ENCODE measurements at places on chromosomes 5 and 9.
A peak's percentile ranks its signal among the peaks of the same experiment; 100 is the strongest.

- H3K4me1 ChIP-seq = peaks cover 3% of the 10 kb centered on the region
- no peaks in the 10 kb centered on the region for H3K27me3 ChIP-seq
- no peak for DNase-seq
- H3K36me3 ChIP-seq = no peaks in the 10 kb centered on the region
Measured at GRCh38 chr5:10591966-10592365, 28.1 kb downstream of the ANKRD33B start.

DNA sequence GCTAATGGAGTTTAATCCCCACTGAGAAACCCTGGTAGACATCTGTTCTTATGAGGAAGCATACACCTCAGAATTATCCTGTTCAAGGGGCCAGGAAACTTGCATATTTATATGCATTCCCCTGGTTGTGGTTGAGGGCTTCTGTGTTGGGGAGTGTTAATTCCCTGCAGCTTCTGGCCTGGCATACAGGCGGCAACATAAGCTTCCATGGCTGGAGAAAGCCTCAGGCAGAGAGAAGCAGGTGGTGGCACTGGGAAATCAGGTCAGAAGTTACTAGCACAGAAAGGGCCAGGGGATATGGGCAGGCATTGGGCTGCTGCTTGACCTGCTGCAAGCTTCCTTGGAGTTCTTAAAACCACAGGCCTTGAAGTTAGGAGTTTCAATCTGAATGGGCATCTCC lies 166.1 kb upstream of the SEMA6A start:
- no peak overlapping the region for H3K4me3 ChIP-seq
- H3K36me3 ChIP-seq = no peaks in the 10 kb centered on the region
- DNase-seq = no peak
- H3K4me1 ChIP-seq = peaks cover 6% of the 10 kb centered on the region

DNA sequence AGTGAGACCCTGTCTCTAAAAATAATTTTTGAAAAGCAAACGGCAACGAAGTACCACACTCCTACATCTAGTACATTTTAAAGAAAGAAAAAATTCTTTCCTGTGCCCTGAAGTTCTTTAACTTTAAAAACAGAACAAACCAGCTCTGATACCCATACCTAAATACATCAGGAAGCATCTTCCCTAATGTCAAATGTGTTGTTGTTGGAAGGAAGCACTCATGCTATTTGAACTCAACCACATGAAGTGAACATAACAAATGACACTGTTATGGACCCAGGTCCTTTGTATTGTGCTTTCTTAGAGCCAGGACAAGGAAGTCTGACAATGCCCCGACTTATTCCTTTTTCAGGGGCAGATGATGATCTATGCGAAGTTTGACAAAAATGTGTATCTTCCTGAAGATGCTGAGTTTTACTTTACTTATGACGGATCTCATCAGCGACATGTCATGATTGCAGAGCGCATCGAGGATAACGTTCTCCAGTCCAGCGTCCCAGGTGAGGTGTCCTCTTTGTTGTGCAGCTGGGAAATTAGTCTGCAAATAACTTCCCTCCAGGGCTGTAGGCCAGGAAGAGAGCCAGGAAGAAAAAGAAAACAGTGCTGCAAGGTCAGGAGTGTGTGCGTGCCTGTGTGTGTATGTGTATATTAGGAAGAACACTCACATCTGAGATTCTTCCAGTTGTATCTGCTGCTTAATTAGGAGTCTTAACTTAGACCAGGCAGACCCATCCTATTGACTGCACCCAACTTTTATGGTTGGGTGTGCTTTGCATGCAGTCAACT lies 123.7 kb downstream of the ARHGEF28 start:
- H3K27me3 ChIP-seq = no peaks in the 10 kb centered on the region
- no peak overlapping the region for H3K4me3 ChIP-seq
- DNase-seq = no peak
- no peaks in the 10 kb centered on the region for H3K4me1 ChIP-seq
- H3K36me3 ChIP-seq = no peaks in the 10 kb centered on the region
- H3K27ac ChIP-seq = peak overlapping the region; percentile 0

- H3K27me3 ChIP-seq = no peaks in the 10 kb centered on the region
- no peak overlapping the region for H3K27ac ChIP-seq
- no peak for DNase-seq
- no peaks in the 10 kb centered on the region for H3K4me1 ChIP-seq
- H3K4me3 ChIP-seq = no peak overlapping the region
Measured at GRCh38 chr9:2055203-2055658, 40.1 kb downstream of the SMARCA2 start.

DNA sequence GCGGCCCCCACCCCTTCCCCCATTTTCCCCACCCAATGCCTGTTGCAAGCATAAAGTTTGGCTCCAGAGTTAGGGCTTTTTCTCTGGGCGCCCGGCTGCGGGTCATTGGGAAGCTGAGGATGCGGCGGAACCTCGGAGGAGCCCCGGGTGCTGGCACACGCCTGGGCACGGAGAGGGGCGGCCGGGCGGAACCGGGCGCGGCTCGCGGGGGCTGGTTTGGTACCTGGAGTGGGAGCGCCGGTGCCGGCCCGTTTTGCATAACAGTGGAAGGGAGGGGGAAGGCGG lies 1.2 kb downstream of the PPARGC1B start:
- H3K27ac ChIP-seq = peak overlapping the region; percentile 77
- H3K4me1 ChIP-seq = no peaks in the 10 kb centered on the region
- no peaks in the 10 kb centered on the region for H3K36me3 ChIP-seq
- DNase-seq = no peak

DNA sequence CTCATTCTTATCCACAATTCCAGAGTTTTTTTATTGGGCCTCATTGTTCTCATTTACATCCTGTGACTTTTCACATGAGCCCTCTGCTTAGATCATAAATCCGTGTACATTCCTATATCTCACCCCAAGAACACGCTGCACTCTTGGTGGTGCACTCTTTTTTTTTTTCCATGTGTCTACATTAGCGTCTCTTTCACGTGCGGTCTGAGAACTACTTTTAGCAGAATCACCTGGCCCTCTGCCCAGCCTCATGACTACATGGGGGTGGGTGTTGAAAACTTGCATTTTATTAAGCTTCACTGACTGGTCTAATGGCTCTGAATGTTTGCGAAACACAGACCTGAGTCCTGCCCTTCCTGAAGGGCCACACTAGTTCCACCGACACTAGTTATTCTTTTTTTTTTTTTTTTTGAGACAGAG lies 18.6 kb downstream of the C9orf57 start:
- H3K27me3 ChIP-seq = no peaks in the 10 kb centered on the region
- peak overlapping the region; percentile 48 for H3K27ac ChIP-seq
- no peak overlapping the region for H3K4me3 ChIP-seq
- H3K36me3 ChIP-seq = no peaks in the 10 kb centered on the region
- DNase-seq = peak; percentile 56

DNA sequence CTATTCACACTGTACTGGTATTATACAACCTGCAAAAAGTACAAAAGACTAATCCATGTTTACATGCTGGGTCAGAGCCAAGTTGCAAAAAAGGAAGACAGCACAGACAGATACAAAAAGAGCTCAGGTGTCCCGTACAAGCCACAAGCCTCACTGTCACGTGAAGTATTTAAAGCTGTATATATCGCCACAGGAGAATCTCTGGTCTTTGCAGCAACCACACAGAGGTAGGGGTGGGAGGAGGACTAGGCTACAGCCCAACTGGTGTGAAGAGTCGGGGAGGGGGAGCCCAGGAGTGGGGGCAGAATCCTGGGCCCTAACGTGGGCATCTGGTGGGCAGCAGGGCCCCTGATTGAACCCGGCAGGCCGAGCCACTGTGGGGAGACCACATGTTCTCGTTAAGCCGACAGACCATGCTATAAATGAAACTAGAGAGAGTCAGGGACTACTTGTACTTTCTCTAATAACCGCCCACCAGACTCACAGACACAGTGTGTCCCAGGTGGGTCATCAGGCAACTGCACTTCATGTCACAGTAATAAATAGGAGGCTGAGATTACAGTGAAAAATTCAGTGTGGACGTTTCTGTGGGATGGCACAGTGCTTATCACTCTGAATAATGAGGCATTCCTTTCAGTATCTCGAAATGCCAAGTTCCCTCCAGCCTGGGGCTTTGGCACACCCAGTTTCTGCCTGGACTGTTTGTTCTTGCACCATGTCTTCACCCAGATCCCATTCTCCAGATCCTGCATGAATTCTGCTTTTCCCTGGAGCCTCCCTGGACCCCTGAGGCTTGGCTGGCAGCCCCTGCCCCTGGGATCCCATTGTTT lies 79.3 kb upstream of the SH3PXD2B start:
- H3K4me1 ChIP-seq = no peaks in the 10 kb centered on the region
- no peak overlapping the region for H3K27ac ChIP-seq
- no peaks in the 10 kb centered on the region for H3K36me3 ChIP-seq
- no peaks in the 10 kb centered on the region for H3K27me3 ChIP-seq
- no peak for DNase-seq

- no peak for DNase-seq
- no peak overlapping the region for H3K27ac ChIP-seq
- no peak overlapping the region for H3K4me3 ChIP-seq
- no peaks in the 10 kb centered on the region for H3K27me3 ChIP-seq
Measured at GRCh38 chr9:136995362-136995761, 1.0 kb downstream of the CLIC3 start.

- no peak overlapping the region for H3K27ac ChIP-seq
- H3K4me3 ChIP-seq = no peak overlapping the region
- H3K27me3 ChIP-seq = no peaks in the 10 kb centered on the region
Measured at GRCh38 chr9:125409217-125409636, 147.6 kb downstream of the GAPVD1 start.

DNA sequence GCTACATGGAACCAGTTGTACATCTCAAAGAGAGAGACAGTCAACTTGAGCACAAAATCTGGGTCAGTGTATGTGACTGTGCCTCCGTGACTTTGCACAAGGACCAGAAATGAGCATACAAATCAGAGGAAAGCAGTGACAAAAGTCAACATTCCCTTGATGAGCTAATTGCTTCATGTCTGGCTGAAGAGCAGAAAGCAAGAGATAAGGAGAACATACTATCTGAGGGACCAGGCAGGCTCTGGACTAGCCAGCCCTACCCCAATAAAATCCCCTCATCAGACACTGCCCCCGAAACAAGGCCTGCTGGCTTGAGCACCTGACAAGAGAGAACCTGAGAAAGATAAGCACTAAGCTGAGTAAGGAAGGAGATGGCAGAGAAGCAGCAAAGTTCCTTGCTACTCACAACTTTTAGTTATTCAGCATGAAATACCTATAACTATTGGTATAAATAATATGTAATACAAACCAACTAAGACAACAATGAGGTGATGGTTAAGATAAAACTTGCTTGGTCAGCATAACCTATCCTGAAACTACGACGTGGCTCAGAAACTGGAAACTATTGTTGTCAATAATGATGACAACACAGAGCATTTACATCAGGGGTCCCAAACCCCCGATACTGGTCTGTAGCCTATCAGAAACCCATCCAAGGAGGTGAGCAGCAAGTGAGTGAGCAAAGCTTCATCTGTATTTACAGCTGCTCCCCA lies 9.5 kb downstream of the SIL1 start:
- H3K27ac ChIP-seq = no peak overlapping the region
- H3K36me3 ChIP-seq = no peaks in the 10 kb centered on the region
- no peaks in the 10 kb centered on the region for H3K4me1 ChIP-seq
- no peak overlapping the region for H3K4me3 ChIP-seq
- no peak for DNase-seq
- no peaks in the 10 kb centered on the region for H3K27me3 ChIP-seq

GRCh38 chr5:108801776-108802175 lies 54.1 kb downstream of the FER start:
- DNase-seq = no peak
- no peak overlapping the region for H3K4me3 ChIP-seq
- no peaks in the 10 kb centered on the region for H3K36me3 ChIP-seq
- H3K4me1 ChIP-seq = no peaks in the 10 kb centered on the region
- no peaks in the 10 kb centered on the region for H3K27me3 ChIP-seq

DNA sequence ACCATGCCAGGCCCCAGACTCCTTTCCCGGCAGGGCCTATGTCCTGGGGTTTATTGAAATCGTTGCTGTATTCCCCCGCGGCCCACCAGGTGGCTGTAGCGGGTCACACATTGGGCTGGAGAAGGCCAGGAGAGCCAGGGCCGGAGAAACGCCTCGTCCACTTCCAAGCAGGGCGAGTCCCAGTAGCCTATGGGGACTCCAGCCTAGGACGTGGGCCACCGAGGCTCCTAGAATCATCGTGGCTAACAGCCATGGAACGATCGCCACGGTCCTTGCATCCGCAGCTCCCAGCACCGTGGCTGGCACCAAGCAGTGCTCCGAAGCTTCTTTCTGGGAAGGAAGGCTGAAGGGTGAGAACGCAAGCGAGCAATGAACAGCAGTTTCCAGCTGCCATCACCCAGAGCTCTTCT lies 87.7 kb downstream of the ENTREP1 start:
- DNase-seq = no peak
- peak overlapping the region; percentile 5 for H3K27ac ChIP-seq
- H3K27me3 ChIP-seq = no peaks in the 10 kb centered on the region
- H3K4me1 ChIP-seq = no peaks in the 10 kb centered on the region

DNA sequence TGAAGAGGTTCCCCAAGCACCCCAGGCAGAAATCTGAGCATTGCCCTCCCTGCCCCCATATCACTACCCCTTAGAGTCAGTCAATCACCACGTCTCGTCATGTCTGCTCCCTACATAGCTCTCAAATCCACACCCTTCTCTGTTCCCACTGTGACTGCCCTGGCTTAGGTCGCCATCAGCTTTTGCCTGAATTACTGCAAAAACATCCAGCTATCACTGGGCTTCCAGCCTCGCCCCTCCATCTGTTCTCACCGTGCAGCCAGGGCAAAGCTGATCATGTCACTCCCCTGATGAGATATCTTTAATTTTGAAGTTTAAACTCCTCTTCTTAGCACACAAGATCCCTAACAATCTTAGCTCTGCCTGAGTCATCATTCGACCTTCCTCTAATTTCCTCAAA lies 89.6 kb upstream of the TBC1D2 start:
- DNase-seq = no peak
- no peaks in the 10 kb centered on the region for H3K4me1 ChIP-seq
- no peak overlapping the region for H3K27ac ChIP-seq
- no peaks in the 10 kb centered on the region for H3K36me3 ChIP-seq

DNA sequence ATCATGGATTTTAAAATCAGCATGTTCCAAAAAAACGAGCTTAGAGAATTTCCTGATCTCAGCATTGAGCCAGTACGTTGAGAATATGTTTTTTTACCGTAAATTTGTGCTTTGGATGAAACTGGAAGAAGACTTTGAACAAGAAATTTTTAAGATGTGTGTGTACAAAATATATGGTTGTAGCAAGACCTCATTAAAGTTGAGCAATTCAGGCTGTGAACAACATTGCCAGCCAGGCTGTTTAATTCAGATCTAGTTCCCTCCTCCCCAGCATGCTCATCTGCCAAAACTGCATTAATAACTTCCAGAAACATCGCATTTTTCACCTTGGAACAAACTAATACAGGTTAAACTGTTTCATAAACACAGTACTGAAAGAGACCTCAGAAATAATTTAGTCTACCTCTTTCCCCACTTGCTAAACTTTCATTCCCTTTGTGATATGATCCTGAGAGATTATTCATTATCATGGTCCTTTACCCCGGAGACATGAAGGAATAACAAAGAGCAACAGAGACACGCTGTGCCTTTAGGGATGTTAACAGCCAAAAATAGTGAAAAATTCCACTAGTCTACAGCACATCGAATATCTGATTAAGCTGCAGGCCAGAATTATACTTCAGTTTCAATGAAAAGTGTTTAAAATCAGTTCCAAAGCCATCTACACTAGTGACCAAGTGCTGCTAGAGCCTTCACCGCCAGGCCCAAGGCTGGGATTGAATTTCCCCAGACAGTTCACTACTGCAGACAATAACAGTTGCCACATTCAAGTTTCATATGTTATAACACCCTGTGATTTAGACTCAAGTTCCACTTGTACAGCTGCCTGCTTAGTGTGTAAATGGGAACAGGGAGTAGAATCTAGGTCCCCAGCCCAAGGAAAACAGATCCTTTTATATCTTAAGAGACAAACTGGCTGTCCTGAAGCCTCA lies 89.6 kb downstream of the EFNA5 start:
- H3K36me3 ChIP-seq = no peaks in the 10 kb centered on the region
- H3K4me3 ChIP-seq = no peak overlapping the region
- H3K4me1 ChIP-seq = no peaks in the 10 kb centered on the region
- peak overlapping the region; percentile 0 for H3K27ac ChIP-seq
- no peak for DNase-seq
- H3K27me3 ChIP-seq = no peaks in the 10 kb centered on the region

Measured in breast epithelium (tissue), 4 donors.